ENCODE measurements at places on chromosomes 1 and 21.
A peak's percentile ranks its signal among the peaks of the same experiment; 100 is the strongest.

DNA sequence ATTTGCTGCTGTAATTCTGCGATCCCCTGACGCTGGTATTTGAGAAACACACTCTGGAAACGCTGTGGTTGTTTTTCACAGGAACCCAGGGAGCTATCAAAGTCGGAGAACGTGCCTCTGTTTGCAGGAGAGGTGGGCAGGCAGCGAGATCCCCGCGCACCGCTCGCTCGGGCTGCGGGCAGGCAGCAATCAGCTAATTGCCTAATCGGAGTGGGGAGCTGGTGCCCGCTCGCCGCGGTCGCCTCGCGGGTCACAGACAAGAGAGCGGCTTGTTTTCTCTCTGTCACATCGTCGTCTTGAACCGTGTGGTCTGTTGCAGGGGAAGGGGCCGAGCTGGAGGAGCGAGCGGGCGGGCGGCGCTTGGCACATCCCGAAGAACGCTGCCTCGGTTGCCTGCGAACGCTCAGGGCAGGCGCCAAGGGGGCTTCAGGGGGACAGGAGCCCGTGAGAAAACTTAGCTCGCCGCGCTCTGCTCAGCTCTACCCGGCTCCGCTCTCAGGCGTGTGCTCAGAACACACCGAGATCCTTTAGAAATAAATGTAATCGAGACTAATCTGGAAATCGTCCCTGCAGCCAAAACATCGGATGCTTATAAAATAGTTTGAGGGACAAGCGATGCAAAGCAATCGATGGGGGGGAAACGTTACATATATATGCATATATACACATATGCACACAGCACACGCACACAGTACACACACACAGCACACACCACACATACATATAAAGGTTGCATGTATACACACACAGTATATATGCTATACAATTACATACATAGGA, 93.6 kb upstream of the SMYD2 start:
- DNase-seq = peak; percentile 23

- no peak for DNase-seq
Observed at GRCh38 chr1:86858524-86859261, 55.2 kb downstream of the SELENOF start.

GRCh38 chr1:12124693-12125421, 41.9 kb upstream of the TNFRSF1B start:
- DNase-seq = peak; percentile 69

DNA sequence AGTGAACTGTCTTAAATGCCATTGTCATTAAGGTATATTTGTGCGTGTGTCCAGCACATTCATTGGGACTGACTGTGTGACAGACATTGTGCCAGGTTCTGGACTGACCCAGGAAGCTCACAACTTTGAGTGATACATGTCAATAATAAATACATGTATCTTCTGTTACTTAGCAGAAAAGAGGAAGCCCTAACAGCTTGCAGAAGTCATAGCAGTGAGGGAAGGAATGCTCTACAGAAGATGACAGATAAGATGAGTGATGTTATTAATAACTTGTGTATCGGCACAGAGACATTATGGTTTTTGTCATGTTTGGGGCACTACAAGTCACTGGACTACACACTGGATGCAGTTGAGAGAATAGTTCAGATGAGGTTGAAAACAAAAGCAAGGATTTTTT, 1.2 kb upstream of the SRSF11 start:
- DNase-seq = no peak

GRCh38 chr1:183551924-183552323, 38.3 kb downstream of the NCF2 start:
- DNase-seq = no peak

DNA sequence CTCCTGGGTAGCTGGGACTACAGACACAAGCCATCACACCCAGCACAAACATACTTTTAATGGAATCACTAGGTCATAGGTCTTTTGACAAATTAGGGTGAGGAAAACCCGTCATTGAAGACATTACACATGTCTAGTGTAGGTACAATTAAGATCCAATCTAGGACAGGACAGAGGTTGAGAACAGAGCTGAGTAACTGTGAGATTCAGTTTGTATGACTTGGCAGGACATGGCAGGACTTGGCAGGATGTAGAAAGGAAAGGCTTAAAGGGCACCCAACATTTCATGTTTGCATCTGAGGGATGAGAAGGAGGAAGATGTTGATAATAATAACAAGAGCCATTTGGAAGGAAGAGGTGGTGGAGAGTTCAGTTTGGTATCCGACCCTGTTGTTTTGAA, 483.8 kb downstream of the PCP4 start:
- DNase-seq = no peak

DNA sequence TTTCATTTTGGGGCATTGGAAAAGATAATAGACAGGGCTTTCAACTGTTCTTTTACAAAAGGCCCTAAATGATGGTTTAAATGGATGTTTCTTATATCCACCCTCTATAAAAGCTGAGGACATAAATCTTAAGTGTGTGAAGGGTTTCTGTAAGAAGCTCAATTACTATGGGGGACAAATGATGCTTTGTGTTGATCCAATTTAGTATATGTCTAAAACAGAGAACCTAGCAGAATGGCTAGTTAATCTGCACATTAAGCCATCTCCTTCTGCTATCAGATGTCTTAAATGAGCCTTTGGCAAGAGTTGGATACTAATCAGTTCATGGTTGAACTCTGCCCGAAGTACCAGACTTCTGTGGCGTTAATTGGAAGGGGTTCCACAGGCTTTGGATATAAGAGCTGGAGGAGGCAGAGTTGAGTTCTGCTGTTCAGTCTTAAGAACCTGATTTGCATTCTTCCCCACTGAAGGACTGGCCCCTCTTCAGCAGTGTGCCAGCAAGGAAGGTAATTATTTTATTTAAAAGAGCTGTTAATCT, 43.1 kb downstream of the PTGFRN start:
- no peak for DNase-seq

GRCh38 chr1:208238710-208239472, 5.3 kb downstream of the PLXNA2 start:
- DNase-seq = peak; percentile 59

GRCh38 chr1:27554293-27554692, 49.7 kb downstream of the AHDC1 start:
- no peak for DNase-seq

GRCh38 chr1:2376261-2376741, 15.1 kb downstream of the MORN1 start:
- DNase-seq = no peak

DNA sequence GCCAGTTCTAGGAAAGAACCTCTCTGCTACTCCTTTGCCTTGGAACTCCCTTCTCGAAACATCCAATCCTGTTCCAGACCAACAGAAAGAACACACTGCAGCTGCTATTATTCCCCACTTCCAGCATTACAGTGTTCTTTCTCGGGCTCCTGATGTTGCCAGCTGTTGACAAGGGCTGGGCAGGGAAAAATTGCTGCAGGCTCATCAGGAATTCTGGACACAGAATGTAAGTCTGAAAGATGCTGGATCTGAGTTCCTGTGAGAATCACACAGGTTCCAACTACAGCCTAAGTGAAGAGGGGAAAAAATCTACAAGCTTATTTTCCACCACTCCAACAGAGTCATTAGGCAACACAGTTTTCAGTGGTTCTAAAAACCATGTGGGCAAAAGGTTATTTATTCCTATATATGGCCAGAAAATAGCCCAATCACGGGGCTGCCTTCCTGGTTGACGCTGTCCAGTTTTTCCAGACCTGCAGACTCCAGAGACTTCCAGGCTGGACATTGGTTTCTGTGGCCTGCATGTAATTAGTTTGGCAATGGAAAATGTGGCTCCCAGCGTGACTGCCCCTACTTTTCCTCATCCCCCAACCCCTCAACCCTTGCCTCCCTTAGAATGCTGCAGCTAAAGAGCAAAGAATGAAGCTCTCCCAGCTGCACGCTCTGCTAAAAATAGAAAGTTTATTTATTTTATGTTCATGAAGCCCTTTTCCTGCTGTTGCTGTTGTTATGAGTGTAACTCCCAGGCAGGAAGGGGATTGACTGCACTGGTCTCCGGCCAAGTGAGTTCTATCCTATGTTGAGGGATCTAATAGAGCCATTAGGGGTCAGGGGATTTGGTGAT, 8.3 kb upstream of the KIAA0040 start:
- no peak for DNase-seq

- DNase-seq = no peak
Observed at GRCh38 chr1:181522864-181523263, 39.5 kb downstream of the CACNA1E start.

DNA sequence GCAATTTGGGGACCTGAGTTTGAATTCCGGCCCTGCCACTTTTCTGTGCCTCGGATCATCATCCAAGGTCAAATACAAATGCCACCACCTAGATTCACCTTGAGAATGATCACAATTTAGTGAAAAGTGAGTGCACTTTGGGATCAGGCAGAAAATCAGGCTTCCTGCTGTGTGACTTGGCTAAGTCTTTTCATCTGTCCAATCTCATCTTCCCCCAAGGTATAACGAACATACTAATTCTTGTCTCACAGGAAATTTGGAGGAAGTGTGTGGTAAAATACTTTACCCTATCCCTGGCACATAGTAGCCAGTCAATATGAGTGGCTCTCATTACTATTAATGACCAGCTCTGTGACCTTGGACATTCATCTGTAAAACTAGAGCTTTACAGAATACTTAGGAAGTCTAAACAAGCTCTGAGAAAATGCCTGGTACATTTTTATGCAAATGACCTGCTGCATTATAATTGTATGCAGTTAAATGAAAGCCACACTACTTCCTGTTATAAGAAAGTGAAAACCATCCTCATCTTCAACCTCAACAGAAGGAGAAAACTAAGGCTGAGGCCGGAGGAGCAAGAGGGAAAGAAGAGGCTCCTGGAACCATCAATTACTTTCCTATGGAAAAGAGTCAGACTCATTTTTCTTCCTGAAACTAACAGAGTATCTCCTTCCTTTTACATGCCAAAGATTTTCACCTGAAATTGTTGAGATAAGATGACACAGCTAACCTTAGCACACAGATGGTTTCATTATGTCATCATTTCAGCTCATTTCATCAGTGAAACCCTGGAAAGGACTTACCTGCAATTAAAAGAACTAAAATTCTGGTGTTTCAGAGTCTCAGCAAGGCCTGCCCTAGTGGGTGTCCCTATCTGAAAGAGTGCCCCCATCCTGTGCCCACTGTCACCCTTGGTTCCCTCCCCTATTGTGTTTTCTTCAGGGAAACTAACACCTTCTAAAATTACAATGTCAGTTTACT, 32.6 kb upstream of the RGS8 start:
- no peak for DNase-seq

GRCh38 chr1:203085528-203086406, at the start of gene MYOG:
Gene MYOG (minus strand): TSS chr1:203086012. CDS start chr1:203085961, 51 bp downstream.
- no peak for DNase-seq

DNA sequence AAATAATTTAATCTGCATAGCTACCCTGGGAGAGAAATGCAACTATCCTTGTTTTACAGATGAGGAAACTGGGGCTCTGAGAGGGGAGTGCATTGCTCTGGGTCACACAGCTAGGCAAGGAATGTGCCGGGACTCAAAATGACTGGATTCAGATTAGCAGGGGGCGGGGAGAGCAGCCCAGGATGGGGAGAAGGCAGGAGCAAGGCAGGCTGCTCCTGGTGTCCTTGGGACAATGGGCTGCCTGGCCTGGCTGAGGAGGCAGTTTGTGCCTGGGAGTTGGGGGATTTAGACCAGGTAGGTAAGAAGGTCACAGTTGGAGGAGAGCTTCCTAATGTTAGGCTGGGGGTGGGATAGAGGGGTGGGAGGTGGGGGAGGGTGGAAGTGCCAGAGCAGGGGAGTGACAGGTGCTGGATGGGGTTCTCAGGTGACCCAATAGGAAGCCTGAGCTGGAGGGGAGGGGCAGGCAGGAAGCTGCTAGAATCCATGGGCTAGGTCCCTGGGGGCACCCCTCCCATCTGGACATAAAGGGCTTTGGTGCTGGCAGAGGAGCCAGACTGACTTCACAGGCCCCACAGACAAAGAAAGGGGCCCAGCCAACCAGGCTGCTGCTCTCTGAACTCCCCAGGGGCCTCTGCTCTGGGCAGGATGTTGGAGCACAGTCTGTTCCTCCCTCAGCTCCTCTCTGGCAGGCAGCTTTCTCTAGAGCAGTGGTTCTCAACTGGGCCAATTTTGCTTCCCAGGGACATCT, 29.0 kb downstream of the TRIM62 start:
- DNase-seq = no peak

DNA sequence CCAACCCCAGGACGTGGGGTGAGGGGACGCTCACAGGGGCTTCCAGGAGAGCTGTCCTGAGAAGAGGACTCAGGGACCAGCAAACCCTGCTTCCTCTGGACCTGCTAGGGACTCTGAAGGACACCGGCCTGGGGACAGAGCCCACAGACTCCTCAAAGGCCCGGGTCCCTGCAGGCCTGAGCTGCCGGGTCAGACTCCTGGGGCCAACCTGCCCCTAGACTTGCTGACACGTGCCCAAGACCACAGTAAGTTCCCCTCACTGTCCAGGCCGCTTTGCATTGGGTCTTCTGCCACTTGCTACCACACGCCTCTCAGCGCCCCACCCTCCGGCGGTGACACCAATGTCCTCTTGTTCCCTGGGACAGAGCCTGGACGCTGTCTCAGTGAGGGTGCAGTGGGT, 106.6 kb upstream of the IFFO2 start:
- no peak for DNase-seq

DNA sequence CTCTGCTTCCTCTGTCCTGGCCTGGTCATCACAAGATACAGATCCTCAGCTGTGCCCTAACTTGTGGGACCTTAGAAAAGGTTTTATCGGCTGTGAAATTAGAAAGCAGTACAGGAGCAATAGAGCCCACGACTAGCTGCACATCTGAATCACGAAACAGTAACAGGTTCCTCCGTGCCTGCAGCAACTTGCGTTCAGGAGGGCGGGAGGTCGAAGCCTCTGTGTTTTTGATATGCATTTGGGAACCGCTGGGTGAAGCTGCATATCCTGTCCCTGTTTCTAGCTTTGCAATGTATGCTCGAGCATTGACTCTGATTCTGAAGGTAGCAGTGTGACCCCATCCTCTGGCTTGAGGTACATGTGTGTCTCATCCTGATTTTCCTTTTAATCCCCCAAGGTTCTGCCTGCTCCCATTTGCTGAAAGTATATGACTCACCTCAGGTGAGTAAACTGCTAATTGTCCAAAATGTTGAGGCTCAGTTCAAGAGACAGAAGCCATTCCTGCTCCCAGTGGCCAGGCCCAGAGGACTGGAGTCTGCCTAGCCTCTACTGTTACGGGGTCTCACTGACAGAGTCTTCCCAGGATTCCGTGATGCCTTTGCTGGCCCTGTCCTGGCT, 44.3 kb downstream of the SCCPDH start:
- DNase-seq = no peak

DNA sequence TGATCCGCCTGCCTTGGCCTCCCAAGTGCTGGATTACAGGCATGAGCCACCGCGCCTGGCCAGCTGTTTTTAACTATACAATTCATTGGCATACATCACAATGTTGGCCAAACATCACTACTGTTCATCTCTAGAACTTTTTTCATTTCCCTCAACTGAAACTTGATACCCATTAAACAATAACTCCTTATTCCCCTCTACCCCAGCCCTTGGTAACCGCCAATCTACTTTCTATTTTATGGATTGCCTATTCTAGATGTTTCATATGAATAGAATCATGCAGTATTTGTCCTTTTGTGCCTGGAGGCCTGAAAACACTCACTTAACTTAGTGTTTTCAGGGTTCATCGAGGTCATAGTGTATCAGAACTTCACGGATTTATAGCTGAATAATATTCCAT, 16.2 kb downstream of the BTF3L4 start:
- DNase-seq = no peak

GRCh38 chr1:54314696-54315095, 91.5 kb downstream of the SSBP3 start:
- DNase-seq = no peak

Data from Daoy (cell line).